ENCODE measurements at places on chromosomes 5 and 9.

DNA sequence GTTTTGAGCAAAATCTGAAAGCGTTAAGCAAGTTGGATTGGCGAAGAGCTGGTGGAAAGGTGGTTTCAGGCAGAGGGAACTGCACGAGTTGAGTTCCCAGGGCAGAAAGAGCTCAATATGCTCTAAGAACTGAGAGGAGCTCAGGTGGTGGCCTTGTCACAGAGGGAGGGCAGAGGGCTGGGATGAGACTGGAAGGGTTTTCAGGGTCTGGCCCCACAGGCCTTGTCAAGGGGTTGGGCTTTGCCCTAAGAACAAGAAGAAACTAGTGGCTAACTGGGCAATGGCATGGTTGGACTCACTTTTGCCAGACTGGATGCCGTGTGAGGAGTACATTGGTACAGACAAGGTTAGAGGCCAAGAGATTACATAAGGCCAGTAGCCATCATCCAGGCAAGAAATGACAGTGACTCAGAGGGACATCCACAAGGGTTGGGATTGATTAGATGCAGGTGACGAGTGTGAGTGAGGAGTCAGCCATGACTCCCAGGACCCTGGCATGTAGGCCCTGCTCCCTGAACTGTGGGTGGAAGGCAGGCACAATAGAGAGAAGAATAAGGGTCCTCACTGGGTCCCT is 75.1 kb upstream of the SMIM23 start:
- no peak for DNase-seq

DNA sequence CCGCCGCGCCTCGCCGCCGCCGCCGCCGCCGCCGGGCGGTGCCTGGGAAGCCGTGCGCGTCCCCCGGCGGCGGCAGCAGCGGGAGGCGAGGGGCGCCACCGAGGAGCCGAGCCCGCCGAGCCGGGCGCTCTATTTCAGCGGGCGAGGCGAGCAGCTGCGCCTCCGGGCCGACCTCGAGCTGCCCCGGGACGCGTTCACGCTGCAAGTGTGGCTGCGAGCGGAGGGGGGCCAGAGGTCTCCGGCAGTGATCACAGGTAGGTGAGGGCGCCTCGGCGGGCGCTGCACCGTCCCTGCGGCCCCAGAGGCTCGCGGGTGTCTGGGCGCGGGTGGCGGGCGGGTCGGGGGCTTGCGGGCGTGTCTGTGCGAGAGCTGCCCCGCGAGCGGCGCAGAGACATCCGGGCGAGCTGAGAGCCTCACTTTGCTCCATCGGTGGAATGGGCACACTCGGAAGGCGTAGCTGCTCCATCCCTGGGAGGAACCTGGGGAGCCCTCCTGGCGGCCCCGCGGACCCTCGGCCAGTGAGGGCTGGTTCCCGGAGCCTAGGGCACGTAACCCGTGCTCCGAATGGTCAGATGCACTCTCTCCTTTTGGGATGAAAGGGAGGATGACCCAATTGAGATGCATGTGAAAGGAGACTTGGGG is 864 bp downstream of the PAPPA start:
- DNase-seq = peak; percentile 16

DNA sequence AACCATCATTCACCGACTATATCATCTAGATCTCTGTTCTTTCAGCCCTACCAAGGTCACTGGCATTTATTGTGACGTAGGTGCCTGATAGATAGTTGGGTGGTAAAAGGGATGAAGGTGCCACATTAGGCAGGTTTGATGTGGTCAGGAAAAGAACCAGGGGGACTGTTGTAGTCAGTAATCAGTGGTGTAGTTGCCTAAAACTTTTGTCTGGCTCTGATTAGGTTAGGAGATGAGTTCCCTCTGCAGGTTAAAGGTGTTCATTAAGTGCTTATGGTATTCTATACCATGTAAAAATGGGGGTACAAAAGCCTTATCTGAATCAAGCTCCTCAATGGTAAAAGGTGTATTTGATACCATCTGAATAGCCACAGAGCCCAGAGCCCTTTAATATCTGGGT is 55.6 kb downstream of the KCNN2 start:
- DNase-seq = no peak

DNA sequence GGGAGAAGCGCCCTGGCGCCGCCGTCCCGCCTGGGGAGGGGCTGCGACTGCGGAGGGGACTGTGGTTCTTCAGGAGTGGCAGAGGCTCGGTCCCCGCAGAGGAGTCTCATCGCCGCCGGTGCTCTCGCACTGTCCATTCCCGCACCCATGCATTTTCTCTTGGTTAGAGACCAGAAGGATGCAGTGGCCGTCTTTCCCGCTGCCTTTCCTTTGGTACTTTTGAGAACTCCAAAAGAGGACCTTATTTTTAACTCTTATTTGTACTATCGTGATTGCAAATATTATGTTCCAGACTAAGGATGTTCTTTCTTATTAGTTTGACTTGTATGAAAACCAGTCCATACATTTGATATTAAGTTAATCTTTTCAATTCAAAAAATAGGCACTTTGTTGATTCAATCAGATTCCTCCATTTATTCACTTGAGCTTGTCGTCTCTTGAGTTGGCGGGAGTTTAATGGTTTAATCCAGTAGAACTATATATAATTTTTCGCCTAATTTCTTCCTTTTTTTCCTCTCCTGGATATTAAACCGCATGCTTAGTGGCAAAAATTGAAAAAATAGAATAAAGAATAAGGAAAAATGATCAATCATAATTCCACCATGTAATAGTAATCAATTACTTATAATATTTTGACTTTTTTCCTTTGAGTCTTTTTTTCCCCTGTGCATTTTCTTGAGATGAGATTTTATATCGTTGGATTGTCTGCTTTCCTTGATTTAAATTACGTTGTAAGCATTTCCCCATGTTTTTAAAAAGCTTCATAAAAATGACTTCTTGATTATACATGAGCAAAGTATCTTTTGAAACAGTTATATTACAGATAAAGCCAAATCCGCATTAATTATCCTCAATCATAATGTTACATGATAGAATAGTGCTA is 861 bp downstream of the ZFYVE16 start:
- peak; percentile 85 for DNase-seq

DNA sequence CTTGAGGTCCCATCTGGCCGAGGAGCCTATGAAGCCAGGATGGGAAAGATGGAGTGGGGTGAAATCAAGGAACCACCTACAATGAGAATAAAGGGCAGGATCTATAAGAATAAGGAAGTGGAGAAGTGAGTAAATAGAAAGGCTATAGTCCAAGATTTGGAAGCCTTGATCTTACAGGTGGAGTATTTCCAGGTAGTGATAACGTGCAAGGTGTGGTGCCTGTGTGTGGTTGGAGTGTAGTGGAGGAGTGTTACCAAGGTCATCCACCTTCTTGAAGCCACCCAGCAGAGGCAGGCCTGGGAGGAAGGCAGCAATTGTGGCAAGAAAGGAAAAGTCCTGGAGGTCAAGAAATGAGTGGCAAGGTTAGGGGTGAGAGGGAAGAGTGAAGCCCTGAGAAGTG is 72.9 kb downstream of the IQGAP2 start:
- no peak for DNase-seq

DNA sequence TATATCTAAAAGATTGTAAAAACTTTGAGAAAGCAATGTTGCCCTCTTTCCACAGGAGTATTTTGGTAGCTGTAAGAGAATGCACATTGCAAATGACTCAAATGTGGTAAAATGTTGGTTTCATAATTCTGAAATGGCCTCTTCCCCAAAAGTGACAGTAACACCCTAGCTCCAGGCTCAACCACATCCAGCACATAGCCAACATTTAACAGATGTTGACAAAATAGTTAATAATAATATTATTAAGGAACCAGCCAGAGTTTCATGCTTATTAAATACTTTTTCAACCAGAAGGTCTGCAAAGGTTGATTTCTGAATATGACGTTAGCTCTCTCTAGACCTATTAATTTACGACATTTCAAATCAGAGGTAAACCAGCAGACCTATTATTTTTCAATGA is 1.3 kb downstream of the ANXA1 start:
- DNase-seq = no peak

DNA sequence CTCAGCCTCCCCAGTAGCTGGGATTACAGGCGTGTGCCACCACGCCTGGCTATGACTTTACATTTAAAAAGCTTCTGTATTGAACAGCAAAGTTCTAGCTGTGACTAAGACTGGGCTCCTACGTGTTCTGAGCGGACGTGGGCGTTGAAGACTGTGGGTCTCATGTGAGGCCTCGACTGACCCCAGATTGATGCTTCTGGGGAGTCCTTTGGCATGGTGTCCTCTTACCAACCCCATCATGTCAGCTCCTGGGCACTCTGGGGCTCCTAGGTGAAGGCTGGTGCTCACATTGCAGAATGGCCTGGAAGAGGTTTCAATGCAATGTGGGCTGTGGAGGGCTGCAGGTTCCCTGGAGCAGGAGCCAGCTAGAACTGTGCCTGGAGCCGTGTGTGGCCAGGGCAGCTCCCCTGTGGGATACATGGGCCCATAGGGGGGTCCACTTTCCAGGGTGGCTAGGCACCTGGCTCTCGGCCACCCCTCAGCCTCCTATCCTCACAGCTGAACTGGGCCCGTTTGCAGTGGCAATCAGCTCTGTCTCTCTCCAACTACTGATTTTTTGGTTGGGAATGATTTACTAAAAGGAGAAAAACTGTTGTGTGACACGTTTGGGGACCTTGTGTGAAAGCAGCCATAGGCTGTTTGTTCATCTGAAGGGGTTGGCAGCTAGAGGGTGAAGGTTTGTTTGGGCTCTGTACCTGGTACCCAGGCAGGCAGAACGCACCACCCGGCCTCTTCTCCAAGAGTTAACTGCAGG is 29.7 kb downstream of the SLC25A25 start:
- no peak for DNase-seq

DNA sequence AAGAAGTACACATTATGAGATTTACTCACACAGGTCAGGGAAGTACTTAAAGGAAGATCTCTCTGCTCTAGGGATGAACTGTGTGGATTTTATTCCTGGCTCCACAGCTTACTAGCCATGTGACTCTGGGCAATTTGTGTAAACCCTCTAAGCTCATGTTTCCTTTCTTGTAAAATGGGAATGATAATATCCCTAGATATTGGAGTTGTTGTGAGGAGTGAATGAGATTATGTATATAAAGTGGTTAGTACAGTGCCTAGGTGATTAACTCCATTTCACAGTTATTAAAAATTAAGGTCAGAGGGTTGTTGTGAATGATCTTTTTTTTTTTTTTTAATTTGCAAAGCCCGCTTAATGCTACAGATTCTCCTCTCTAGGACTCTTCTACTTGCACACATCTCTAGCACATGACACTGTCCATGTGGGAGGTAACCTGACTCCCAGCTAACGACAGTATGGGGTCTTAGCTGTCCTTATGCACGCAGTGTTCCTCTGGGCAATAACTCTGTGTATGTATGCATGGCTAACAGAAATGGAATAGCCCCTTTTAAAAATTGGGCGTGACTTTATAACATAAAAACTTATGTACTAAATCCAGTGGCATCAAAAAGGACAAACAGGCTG is 23.9 kb upstream of the MYOT start:
- DNase-seq = no peak

- DNase-seq = no peak
Measured at GRCh38 chr9:88817628-88818027, 173.6 kb upstream of the S1PR3 start.

- DNase-seq = peak; percentile 88
Measured at GRCh38 chr5:150217873-150218692, 28.2 kb downstream of the SLC6A7 start.

DNA sequence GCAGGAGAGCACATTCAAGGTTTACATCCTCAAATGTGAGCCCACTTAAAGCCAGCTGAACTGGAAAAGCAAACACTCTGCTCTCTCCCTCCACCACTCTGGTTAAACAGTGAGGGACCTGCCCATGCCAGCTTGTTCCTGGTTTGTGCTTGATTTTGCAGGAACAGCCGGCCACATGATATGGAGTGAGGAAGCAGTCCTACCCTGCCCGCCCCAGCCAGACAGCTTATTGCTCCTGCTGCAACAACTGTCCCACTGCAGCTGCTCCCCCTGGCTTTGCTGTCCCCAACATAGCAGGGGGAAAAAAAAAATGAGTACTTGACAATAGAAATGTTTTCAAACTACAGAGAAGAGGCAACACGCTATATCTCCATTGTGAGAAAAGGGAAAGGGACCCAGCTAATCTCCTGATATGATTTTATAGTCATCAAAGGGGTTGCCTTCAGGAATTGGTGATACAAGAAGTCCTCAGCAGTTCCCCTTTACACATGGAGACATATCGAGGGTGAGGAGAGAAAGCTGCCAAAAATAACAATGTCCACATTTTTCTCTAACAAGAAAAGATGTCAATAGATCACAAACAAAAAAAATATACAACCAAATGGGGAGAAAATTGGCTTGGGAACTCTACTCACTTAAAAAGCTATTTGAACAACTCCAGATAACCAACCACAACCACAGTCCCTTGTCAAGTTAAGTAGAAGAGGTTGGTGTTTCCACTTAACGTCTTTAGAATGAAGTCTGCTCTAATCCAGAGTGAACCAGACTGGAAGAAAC is 4.6 kb downstream of the MYO10 start:
- no peak for DNase-seq

- DNase-seq = no peak
Measured at GRCh38 chr5:10652151-10652550, 88.3 kb downstream of the ANKRD33B start.

DNA sequence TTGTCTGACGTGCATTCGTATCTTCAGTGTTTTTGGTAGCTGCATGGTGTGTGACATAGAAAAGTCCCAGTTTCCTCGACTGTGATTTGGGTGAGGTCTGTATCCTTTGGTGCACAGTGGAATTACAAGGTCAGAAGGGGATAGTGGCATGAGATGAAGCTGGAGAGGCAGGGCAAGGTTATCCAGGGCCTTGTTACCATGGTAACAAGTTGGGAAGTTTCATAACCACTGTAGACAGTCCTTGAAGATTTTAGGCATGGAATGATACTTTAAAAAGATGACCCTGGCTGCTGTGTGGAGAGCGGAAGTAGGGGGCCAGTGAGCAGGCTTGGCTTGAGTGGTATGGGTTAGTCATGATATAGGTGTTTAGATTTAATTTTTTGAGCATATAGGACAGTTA is 11.9 kb downstream of the EHMT1 start:
- no peak for DNase-seq

DNA sequence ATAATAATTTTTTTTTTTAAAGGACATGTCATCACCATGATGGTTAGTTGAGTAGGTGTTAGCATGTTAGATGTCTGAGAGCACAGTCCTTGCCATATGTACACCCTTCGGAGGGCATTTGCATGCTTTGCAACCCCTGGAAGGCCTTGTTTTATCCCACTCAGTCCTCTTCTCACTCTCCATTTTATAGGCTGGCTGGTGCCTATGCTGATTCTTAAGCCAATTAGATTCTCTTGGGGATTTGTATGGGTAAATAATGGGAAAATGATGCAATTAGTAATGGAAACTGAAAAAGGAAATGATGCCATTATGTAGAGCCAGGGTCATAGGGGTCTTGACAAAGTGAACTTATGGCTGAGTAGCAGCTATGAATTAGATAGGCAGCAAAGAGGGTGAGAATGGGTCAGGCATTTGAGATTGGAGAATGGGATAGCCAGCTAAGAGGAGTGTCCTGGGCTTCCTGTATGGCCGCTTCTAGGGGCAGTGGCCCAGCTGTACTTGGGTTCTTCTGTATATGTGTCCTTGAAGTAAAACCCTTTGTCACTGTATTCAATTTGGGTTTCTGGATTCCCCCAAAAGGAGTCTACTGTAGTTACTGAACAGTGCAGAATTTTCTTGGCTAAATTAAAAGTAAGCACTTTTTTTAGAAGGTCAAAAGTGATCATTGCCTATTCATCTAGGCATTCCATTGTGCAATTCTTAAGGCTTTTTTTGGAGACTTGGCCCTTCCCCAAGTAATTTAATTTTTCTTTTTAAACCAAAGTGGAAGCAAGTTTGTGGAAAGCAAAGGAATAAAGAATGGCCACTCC is 31.6 kb downstream of the LRRTM2 start:
- DNase-seq = no peak

Data from HAP-1 (cell line).